ENCODE measurements at places on chromosomes 3 and 15. TPM values are rescaled to one million over a fixed set of nuclear protein-coding genes. Genes with fewer than 3 reads are reported as not detected.

- no peak for DNase-seq
- H3K27ac ChIP-seq = no peak overlapping the region
- no peaks in the 10 kb centered on the region for H3K27me3 ChIP-seq
- H3K36me3 ChIP-seq = no peaks in the 10 kb centered on the region
- H3K4me3 ChIP-seq = no peak overlapping the region
Observed at GRCh38 chr15:27237319-27237939, 266.4 kb downstream of the GABRG3 start.

DNA sequence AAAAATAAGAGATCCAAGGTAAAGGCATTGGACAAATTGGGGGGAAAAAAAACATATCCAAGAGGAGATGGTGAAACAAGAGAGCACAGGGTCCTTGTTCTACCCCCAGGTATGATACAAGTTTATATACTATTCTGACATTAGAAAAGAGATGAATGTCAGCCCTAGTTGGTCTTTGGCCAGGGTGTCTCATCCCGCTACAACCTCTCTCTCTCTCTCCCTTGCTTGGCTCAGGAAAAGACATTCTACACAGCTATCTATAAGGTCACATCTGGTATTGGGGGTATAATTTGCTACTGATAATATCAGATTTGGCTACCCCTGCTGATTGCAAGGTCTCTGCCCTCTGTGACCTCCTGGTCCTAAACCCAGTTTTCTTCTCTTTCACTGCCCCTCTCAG, 117.2 kb downstream of the GOLIM4 start:
- no peak overlapping the region for H3K27ac ChIP-seq
- no peaks in the 10 kb centered on the region for H3K4me1 ChIP-seq
- no peak for DNase-seq
- no peaks in the 10 kb centered on the region for H3K27me3 ChIP-seq

GRCh38 chr15:91456251-91456718, 356.2 kb downstream of the SV2B start:
- no peak overlapping the region for H3K27ac ChIP-seq
- H3K36me3 ChIP-seq = no peaks in the 10 kb centered on the region
- H3K27me3 ChIP-seq = no peaks in the 10 kb centered on the region

- H3K36me3 ChIP-seq = no peaks in the 10 kb centered on the region
- DNase-seq = no peak
- H3K4me3 ChIP-seq = no peak overlapping the region
- peaks cover 4% of the 10 kb centered on the region for H3K27me3 ChIP-seq
- no peaks in the 10 kb centered on the region for H3K4me1 ChIP-seq
- H3K27ac ChIP-seq = no peak overlapping the region
Observed at GRCh38 chr3:138442433-138442832, 8.0 kb downstream of the ESYT3 start.

- no peak overlapping the region for H3K4me3 ChIP-seq
- no peaks in the 10 kb centered on the region for H3K36me3 ChIP-seq
- no peak for DNase-seq
- no peak overlapping the region for H3K27ac ChIP-seq
- no peaks in the 10 kb centered on the region for H3K4me1 ChIP-seq
Observed at GRCh38 chr3:153958635-153959595, 162.3 kb upstream of the ARHGEF26 start.

DNA sequence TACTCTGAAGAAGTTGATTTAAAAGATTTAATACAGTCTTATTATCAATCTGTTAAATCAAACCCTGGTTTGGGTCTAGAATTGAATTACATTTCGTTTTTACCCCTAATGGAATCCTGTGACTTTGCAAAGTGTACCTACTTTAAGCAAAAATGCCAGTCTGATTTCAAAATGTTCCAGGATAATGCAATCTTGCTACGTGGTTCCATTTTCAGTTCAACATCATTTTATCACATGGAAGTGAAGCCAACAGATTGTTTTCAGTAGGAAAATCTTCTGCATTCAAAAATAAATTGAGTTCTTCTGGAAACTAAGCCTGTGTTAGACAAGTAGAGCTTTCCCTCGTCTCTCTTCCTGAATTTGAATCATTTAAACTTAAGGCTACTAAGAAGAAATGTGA, 356.4 kb downstream of the CHST2 start:
- no peak overlapping the region for H3K27ac ChIP-seq
- no peaks in the 10 kb centered on the region for H3K36me3 ChIP-seq
- no peak for DNase-seq
- H3K4me3 ChIP-seq = no peak overlapping the region
- no peaks in the 10 kb centered on the region for H3K27me3 ChIP-seq
- no peaks in the 10 kb centered on the region for H3K4me1 ChIP-seq

DNA sequence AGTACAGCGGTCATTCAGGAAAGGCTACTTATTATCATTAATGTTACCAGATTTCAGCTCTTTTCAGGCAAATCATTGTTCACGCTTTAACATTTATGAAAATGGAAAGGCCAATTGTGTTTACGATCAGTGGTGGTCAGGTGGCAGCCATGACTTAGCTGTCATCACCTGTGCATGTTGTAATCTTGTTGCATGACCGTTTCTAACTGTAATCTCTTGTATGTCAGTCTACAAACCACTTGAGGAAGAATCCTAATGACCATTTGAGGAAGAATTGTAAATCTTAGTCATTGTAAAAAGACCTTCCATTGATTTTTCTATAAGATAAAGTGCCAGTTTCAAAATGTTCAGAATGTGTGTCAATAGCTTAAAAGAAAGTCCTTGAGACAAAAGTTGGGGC, 100.4 kb downstream of the SERPINI1 start:
- no peaks in the 10 kb centered on the region for H3K27me3 ChIP-seq
- no peaks in the 10 kb centered on the region for H3K36me3 ChIP-seq
- no peak overlapping the region for H3K27ac ChIP-seq
- H3K4me3 ChIP-seq = no peak overlapping the region
- DNase-seq = no peak

- H3K27ac ChIP-seq = no peak overlapping the region
- peaks cover 16% of the 10 kb centered on the region for H3K36me3 ChIP-seq
- no peak overlapping the region for H3K4me3 ChIP-seq
- no peaks in the 10 kb centered on the region for H3K27me3 ChIP-seq
- peaks cover 4% of the 10 kb centered on the region for H3K4me1 ChIP-seq
Observed at GRCh38 chr15:82146576-82146975, 100.8 kb upstream of the MEX3B start.

GRCh38 chr3:141129541-141130011, 78.4 kb downstream of the SPSB4 start:
- no peaks in the 10 kb centered on the region for H3K27me3 ChIP-seq
- no peak overlapping the region for H3K4me3 ChIP-seq
- H3K4me1 ChIP-seq = peaks cover 14% of the 10 kb centered on the region
- no peak overlapping the region for H3K27ac ChIP-seq
- DNase-seq = no peak

DNA sequence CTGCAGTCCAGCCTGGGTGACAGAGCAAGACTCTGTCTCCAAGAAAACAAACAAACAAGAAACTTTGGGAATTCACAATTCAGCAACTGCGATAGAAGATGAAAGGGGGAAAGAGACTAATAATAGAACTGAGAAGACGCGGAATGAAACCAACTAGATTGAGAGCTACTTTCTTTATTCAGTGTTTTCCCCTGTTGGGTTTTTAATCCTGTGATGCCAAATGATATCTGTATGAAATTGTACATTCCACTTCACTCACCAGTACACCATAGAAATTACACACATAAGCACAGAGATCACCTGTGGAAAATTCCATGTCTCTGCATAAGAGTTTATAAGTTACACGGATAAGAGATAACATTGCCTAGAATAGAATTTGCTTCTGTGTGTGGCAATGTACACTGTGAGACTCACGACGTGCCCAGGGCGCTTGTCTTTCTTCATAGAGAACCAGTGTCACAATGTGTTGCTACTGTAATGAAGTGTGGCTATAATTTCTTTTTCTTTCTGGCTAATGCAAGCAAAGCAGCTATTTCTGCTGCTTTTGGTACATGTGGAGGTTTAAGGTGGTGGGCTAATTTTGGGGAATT, 17.7 kb upstream of the CHST2 start:
- H3K27me3 ChIP-seq = no peaks in the 10 kb centered on the region
- H3K4me1 ChIP-seq = no peaks in the 10 kb centered on the region
- no peaks in the 10 kb centered on the region for H3K36me3 ChIP-seq
- H3K4me3 ChIP-seq = no peak overlapping the region

- H3K4me1 ChIP-seq = no peaks in the 10 kb centered on the region
- H3K36me3 ChIP-seq = no peaks in the 10 kb centered on the region
- no peak for DNase-seq
Observed at GRCh38 chr15:98382139-98382538, 266.2 kb upstream of the IGF1R start.

DNA sequence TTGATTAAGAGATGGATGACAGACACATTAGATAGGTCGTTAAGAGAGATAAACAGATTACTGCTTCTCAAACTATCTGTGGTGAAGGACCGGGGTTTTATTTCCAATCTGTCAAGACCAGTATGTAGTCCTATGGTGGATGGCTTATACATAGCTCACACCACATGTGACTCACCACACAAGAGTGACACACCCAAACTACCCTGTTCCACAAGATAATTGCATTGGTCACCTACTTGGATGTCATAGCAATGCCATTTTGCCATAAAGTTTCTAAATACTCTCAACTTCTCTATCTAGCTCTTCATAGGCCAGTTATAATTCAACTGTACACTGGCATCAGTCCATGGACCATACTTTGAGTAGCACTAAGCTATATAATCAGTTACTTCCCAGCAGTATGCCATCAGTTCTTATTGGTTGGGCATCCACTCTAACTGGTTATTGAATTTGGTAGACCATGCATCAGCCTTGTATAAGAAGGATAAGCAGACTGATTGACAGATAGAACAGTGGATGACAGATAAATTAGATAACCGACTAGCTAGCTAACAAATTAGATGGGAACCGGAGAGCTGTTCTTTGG, 11.6 kb downstream of the WWTR1 start:
- H3K4me1 ChIP-seq = peaks cover 91% of the 10 kb centered on the region
- H3K27ac ChIP-seq = no peak overlapping the region
- DNase-seq = no peak

DNA sequence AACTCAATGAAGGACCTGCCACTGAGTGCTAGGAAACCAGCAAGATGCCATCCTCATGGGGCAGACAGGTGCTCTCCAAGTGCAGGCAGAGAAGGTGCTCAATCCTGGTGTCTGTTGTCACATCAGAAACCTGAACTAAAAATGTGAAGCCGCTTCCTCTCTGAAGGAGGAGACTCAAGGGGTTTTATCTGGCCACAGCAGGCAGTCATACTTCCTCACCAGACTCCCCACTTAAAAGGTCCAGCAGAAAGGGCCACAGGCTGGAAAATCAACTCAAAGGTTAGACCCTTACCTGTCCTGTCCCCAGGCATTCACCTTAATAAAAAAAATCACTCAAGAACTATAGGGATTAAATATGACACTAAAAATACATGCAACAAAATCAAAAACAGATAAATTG, 4.8 kb downstream of the CCDC12 start:
- no peak overlapping the region for H3K27ac ChIP-seq
- H3K36me3 ChIP-seq = no peaks in the 10 kb centered on the region

- no peak overlapping the region for H3K27ac ChIP-seq
- no peak overlapping the region for H3K4me3 ChIP-seq
- H3K36me3 ChIP-seq = no peaks in the 10 kb centered on the region
Observed at GRCh38 chr3:99330281-99330680, 308.1 kb upstream of the COL8A1 start.

GRCh38 chr3:165464736-165465135, 268.6 kb upstream of the SLITRK3 start:
- no peak for DNase-seq
- no peaks in the 10 kb centered on the region for H3K4me1 ChIP-seq
- no peak overlapping the region for H3K27ac ChIP-seq
- H3K36me3 ChIP-seq = no peaks in the 10 kb centered on the region

DNA sequence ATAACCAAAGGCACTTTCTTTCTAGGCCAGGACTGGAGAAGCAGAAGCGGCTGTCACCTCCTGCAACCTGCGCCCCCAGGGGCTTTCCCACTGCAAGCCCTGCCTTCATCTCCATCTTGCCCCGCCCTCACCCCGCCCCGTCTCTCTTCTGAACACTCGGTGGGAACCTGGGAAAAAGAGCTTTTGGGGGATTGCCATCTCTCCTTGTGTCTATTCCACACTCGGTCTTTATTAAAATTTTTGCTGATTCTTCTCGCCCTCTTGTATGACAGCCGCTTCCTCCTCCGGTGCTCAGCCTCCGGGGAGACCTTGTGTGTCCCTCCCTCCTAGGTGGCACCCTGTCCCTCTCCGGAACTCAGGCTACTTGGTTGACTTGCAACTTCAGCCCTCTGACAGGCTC, 41.9 kb upstream of the SPESP1 start:
- H3K4me1 ChIP-seq = peaks cover 10% of the 10 kb centered on the region
- no peak overlapping the region for H3K27ac ChIP-seq
- DNase-seq = no peak
- no peak overlapping the region for H3K4me3 ChIP-seq

- H3K4me1 ChIP-seq = peaks cover 32% of the 10 kb centered on the region
- no peak for DNase-seq
- H3K4me3 ChIP-seq = no peak overlapping the region
- H3K27ac ChIP-seq = no peak overlapping the region
Observed at GRCh38 chr3:48128774-48129173, 59.4 kb downstream of the CDC25A start.

GRCh38 chr3:59483191-59483590, 433.4 kb upstream of the CFAP20DC start:
- H3K4me3 ChIP-seq = no peak overlapping the region
- DNase-seq = no peak
- no peaks in the 10 kb centered on the region for H3K36me3 ChIP-seq
- H3K27me3 ChIP-seq = no peaks in the 10 kb centered on the region

GRCh38 chr3:194225988-194226663, 90.2 kb downstream of the HES1 start:
- no peaks in the 10 kb centered on the region for H3K4me1 ChIP-seq
- no peak overlapping the region for H3K4me3 ChIP-seq
- peaks cover 8% of the 10 kb centered on the region for H3K27me3 ChIP-seq
- no peak overlapping the region for H3K27ac ChIP-seq

DNA sequence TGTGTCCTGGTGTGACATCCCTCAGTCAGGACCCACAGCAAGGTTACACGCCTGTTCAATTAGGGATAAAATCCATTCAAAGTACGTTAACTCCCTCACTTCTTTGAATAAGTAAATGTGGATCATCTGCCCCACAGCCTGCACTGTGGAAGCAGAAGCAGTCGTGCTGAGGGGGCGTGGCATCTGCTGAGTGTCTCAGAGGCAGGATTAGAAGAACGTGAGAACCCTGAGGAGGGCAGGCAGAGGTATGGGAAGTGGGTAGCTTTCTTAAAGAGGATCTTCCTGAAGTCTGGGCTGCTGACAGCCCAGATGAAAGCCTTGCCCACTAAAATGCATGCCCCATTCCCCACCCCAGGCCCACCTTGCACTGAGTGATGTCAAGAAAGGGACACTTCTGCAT, 28.5 kb downstream of the CRABP1 start:
- no peaks in the 10 kb centered on the region for H3K36me3 ChIP-seq
- no peak for DNase-seq
- no peak overlapping the region for H3K4me3 ChIP-seq
- H3K27ac ChIP-seq = no peak overlapping the region

GRCh38 chr15:25362545-25362944, 76.3 kb downstream of the UBE3A start:
- DNase-seq = no peak
- H3K27ac ChIP-seq = no peak overlapping the region
- no peak overlapping the region for H3K4me3 ChIP-seq
- no peaks in the 10 kb centered on the region for H3K27me3 ChIP-seq
- peaks cover 10% of the 10 kb centered on the region for H3K4me1 ChIP-seq
- H3K36me3 ChIP-seq = no peaks in the 10 kb centered on the region

Gene NKTR
- 22.1 TPM for total RNA-seq

Gene LTK
- 1.1 TPM for total RNA-seq

Gene P2RY12
- total RNA-seq = 1.2 TPM

Gene PIGB
- total RNA-seq = 2.7 TPM

Gene GLDN
- 12.2 TPM for total RNA-seq

Gene SNTN
- total RNA-seq = not detected

Gene MELTF
- total RNA-seq = 5.0 TPM

All from heart right ventricle (tissue), 16 donors.